ENCODE measurements at places on chromosomes 11 and 22.

GRCh38 chr11:109902764-109903433, 190.3 kb upstream of the ZC3H12C start:
- DNase-seq: no peak

- no peak for DNase-seq
Measured at GRCh38 chr11:112783945-112784322, 177.3 kb upstream of the NCAM1 start.

GRCh38 chr11:35593143-35593542, 25.1 kb upstream of the FJX1 start:
- no peak for DNase-seq

DNA sequence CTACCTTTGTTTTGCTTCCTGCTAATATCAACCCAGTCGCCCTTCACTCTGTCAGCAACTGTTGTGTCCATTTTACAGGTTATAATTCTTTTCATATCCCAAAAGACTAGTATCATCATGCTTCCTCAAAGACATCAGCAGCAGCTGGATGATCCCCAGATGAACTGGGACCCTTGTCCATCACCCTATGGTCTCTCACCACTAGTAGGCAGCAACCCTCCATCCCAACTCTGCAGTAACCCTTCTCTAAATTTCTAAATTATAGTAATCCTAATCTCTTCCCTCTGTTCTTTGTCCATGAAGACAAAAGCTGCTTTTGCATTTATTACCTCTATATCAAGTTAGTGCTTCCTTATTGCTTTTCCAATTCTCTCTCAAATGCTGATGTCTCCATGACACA, 1025.8 kb downstream of the FAM181B start:
- DNase-seq: no peak

GRCh38 chr11:95923728-95924413, at the start of gene MTMR2:
Gene MTMR2 (minus strand): TSS chr11:95924107. CDS start chr11:95923954, 153 bp downstream.
- DNase-seq: peak; percentile 79

- DNase-seq: no peak
Measured at GRCh38 chr11:8261291-8261690, 2.4 kb downstream of the LMO1 start.

- DNase-seq: no peak
Measured at GRCh38 chr11:35850191-35850590, 93.7 kb upstream of the LDLRAD3 start.

All from NCI-H1092 treated with DMSO at 0.1 percent for 48 hours (cell line).